Stimulated activated CD8-positive, alpha-beta memory T cell treated with anti-CD3 and anti-CD28 coated beads, Interleukin-7, amount 100 ng/mL, for 48 hours (primary cell): ENCODE measurements at places on chromosomes 6 and 20.

DNA sequence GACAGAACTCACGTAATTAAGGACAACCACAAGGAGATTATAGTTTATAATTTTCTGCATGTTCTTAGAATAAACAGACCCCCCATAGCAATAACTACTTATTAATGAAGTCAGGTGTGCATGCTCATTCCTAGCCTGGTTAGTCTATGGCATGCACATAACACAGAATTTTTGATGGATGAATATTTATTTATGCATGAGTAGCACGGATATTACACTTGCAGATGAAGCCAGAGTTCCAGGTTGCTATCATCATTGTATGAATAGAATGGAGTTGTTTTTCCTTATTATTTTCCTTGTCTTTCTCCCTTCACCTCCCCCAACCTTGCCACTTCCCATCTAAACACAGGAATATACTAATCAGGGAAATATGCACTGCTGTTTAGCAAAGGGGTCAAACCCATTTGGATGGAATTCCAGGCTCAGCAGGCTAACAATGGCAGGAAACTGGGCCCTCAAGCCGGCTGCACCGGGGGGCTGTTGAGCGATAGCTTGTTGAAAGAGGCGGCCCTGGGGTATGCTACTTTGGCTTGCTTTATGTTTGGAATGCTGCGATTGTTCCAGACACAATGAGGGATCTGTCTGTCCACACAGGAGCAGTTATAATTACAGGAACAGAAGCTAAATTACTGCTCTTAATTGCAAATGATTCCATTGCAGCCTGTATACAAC lies 112.6 kb downstream of the TMEM170B start:
- DNase-seq, result no peak

GRCh38 chr6:112802144-112802543 lies 455.0 kb downstream of the RFPL4B start:
- DNase-seq, result no peak

GRCh38 chr20:33636776-33637175 lies 25.4 kb upstream of the C20orf144 start:
- DNase-seq, result no peak

DNA sequence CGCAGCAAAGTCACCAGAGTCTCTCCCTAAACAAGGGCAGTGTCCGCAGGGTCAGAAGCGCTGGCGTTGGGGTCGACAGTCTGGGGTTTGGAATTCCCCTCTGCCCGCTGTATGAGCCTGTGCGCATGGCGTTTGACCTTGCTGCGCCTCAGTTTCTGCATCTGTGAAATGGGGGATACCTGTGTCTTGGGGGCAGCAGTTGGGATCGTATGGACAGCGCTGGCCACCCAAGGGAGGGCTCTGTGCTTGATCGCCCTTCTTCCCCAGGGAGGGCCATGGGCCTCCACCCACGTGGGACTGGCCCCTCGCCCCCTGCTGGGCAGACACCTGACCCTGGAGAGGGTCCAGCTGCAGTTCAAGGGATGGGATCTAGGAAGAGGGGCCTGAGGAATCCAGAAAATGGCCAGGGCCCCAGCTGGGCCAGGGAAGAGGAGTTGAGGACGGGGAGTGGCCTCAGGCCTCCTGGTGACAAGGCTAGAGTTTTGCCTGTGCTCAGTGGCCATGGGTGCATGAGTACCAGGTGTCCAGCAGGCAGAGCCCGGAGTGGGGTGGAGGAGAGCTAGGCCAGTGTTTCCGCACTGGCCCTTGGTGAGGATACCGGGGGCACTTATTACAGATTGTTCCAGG lies 26.4 kb upstream of the PHACTR3 start:
- no peak for DNase-seq

DNA sequence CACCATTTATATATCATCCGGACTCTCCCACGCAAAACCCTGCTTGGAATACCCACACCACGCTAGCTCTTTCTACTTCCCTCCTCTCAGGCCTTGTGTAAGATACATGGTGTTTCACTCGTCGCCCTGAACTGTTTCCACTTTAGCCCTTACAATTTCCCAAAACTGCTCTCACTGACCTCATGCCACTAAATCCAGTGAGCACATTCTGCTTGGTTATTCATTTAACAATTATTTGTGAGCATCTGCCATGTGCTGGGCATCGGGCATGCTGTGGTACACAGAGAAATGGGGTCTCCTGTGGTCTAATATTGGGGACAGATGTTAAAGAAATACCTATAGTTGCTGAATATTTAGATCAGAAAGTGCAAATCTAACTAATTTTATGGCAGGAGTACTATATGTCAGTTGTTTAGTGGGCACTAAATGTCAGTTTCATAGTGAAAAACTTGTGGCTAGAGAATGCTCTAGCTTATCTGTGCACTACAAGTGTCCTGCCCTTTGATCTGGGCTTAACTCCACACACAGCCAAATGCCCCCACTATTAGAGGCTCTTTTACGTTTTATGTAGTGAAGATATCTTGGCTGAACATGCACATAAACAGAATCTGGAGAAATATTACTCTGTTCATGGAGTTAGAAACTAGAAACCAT lies 41.0 kb downstream of the PLEKHG1 start:
- DNase-seq, result no peak

GRCh38 chr20:54200487-54201267 lies 7.2 kb upstream of the PFDN4 start:
- DNase-seq, result no peak

- DNase-seq, result no peak
Measured at GRCh38 chr6:12845224-12846004, 128.8 kb downstream of the PHACTR1 start.

- no peak for DNase-seq
Measured at GRCh38 chr6:159826968-159827647, 27.0 kb downstream of the PNLDC1 start.

- DNase-seq, result no peak
Measured at GRCh38 chr6:25257686-25258348, 21.4 kb upstream of the CARMIL1 start.

DNA sequence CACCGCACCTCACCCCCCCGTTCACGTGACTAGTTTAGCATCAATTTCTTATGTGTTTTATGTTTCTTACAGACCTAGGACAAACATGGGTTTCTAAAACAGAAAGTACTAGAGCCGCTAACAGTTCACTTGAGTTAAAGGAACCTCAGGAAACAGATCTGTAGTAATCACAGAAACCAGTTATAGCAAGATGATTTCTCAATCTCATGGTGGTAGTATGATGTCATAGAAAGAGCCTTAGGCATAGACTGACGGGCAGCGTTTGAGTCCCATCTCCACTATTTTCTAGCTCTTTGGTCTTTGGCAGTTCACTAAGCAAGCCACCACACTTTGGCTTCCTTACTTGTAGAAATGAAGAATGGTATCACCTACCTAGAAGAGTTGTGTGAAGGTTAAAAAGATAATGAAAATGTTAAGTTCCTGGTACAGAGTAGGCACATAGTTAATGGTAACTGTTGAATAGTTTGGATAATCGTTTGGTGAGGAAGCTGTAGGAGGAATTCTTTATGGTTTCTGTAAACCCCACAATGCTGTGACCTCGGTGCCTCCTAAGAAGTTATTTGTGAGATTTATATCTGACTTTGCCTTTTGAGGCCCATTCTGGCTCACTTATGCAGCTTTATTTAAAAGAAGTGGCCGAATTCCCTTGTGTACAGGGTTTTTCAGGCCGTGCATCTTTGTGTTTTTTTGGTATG lies 21.3 kb downstream of the CTNNBL1 start:
- DNase-seq, result no peak

DNA sequence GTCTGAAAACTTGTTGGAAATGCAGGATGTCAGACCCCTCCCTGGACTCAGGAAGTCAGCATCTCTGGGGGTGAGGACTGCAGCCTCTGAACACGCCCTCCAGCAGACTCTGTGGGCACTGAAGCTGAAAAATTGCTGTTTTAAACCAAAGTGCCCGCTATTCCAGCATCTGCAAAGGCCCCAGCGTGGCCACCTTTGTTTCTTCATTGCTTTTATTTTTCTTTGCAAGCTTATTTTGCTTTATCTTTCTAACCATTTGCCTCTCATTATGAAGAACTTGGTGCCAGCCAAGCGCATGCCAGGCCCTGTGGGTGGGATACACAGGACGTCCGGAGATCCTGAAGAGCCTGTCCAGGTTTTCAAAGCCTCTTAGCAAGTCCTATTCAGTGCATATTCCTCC lies 203.9 kb upstream of the CST7 start:
- DNase-seq, result no peak

- DNase-seq, result no peak
Measured at GRCh38 chr20:58759947-58760346, 67.3 kb downstream of the NPEPL1 start.

GRCh38 chr6:73521351-73521985 lies 636 bp upstream of the EEF1A1 start:
- no peak for DNase-seq

GRCh38 chr6:73085443-73085871 lies 139.8 kb downstream of the KHDC1L start:
- no peak for DNase-seq

DNA sequence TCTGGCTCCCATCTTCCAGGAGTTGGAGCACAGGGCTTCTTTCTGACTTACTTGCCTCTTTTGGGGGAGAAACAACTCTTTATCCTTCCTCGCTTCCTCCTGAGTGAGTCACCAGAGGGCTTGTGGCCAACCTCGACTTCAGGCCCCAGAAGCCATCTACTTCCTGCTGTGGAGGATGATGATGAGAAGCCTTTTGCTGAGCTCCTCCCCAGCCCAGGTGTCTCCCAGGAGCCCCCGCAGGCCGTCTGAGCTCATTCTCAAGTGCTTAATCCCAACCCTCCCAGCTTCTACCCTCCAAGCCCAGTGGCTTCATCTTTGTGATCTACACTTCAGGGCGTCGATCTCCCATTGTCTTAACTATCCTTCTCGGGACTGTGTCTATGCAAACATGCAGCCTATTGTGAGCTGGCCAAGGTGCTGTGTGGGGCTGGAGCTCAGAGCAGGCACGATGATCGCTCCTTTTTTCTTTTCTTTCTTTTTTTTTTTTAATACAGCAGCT lies 27.9 kb downstream of the SDCBP2 start:
- DNase-seq, result peak; percentile 57

DNA sequence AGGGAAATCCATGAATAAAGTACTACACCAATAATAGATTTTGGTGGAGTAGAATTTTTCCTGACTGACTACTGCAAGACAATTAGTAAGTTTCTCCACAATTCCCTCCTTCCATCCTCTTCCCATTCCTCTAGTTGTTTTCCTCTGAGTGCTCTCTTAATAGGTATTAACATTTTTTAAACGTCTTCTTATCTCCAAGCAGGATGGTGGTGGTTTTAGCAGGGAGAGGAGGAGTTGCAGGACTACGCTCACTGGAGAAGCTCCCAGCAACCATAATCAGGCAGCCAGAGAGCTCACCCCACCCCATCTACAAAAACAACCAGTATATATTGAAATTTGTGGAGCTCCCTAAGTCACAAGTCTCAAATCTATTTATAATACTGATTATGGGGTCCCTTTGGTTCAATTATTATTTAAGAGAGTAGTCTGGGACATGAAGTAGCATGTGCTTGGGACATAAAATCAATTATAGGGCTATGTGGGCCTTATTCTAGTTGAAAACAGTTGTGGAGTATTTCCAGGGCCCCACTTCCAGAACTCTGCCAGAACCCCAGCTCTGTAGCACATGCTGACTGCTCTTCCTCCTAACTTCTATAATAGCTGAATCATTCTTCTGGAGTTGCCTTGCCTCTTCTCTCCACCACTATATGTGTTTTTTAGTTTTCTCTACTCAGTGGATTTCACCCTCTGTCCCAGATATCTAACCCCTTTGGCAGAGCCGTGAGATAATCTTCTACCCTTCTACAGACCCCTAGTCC lies 49.8 kb downstream of the MYB start:
- DNase-seq, result no peak

DNA sequence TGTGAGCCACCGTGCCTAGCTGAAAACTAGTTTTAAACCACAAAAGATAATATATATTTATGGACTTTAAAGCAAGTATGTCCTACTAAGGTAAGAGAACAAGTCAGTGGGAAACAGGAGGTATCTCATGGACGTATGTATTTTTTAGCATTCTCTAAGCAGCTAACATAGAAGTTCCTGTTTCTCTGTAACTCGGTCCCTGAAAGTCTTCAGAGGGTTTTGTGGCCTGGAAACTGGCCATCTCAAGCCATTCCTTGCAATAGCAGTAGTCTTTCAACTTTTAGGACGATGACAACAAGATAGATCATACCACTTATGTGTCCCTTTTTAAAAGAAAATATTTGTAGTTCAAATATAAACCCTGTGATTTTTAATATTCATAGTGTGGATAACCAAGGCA lies 95.6 kb upstream of the RALGAPA2 start:
- no peak for DNase-seq
